ENCODE measurements at places on chromosomes 3 and 15. TPM values are rescaled to one million over a fixed set of nuclear protein-coding genes. Genes with fewer than 3 reads are reported as not detected.

The GALNT15 gene
- total RNA-seq, result 275 TPM

DNA sequence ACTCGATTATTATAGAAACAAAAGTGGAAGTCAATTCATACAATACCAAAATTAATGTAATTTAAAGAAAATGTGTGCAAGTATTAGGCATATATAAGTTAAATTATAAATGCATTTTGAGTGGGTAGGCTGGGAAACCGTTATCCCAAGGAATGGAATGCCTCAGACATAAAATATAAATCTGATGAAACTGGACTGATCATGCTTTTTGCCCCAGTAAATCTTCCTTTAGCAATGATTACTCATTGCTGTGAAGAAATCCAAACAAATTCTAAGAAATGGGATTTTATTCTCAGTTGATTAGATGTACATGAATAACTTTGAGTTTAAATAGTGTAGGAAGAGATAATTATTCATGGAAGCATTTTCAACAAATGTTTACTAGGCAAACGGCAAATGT lies 185.5 kb upstream of the KCNMB2 start:
- DNase-seq, result no peak

DNA sequence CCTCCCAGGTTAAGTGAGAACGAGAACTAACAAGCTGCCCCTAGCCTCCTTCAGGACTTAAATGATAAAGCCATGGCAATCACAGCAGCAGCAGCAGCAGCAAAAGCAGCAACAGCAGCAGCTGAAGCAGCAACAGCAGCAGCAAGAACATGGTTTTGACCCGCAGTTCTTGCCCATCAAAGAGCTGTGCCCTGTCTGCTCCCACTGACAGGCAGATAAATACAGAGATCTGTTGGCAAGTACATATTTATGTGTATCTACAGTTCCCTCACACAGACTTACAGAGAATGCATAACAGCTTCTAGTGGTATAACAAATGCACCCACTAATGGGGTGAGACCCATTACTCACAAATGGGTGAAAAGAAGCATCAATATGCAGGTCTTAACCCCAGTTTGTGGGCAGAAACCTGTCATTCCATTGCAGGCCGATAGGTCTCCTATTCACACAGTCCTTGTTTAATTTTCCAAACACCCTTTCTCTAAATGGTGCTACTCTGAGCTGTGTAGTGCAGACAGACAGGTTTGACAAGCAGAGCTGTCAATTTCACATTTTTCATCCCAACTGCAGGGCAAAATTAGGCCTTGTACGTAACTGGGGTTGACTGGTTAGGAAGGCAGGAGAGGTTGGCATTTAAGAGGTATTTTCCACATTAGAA lies 316.3 kb downstream of the TIGIT start:
- DNase-seq, result no peak

DNA sequence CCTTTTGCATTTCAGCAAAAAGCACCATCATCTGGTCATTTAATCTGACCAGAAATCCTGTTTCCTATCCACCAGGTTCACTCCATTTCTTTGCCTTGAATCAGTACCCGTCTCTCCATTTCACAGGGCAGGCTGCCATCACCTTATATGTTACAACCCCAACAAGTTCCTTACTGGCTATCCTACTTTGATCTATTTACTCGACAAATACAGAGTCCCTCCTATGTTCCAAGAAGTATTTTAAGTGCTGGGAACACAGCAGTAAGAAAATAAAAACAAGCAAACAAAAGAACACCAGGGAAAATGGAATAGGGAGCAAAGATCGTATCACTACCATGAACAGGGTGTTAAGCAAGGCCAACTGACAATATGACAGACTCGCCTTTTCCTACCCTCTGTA lies 295.2 kb upstream of the WNT5A start:
- DNase-seq, result no peak

The ANKRD63 gene
- not detected for total RNA-seq

GRCh38 chr3:13658681-13659080 lies 109.8 kb downstream of the FBLN2 start:
- DNase-seq, result no peak

GRCh38 chr15:81007428-81008064 lies 6.8 kb downstream of the TLNRD1 start:
- no peak for DNase-seq

The FBXL2 gene
- total RNA-seq, result 4.9 TPM

DNA sequence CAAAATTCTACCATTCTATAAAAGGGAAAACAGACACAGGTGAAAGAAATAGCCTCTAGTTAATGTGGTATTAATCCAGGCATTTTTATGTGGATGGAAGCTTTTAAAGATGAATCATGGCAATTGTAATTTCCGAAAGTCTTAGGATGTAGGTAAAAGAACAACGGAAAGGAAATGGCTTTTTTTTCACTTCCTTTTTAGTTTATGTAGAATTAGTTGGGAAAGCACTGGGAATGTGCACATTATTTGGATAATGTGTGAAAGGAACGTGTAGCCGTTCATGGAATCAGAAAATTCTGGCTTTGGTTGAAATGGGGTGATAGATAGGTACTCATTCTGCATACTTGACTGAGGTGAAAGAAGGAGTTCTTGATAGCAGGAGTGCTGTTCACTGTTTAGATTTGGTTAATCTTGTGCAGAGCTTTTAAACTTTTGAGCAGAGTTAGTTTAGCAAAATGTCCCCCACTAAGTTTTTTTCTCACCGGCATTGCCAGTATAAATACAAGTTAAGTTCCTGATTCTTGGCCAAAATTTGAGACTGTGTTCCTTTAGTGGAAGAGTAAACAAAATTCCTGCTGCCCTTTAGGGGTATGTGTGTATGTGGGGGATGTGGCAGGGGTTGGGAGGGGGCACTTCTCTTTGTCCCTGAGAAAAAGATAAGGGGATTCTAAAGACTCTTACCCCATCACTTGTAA lies 20.2 kb upstream of the UTS2B start:
- DNase-seq, result no peak

DNA sequence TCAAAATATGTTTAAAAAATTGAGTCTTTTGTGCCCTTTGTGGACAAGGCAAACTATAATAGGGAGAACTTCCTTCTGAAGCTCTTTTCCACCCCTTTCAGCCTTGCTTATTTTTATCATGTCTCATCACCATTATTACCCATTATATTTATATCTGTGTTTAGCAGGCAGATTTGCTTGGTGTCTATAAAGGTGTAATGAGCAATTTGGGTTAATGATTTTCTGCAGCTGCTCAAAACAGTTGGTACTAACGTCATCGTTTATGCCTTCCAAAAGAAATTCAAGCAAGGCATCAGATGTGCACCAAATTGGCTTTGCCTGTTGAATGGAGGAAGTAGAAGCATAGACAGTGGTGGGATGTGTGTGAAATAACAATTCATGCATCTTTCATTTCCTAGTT lies 483.7 kb upstream of the SGO1 start:
- DNase-seq, result no peak

DNA sequence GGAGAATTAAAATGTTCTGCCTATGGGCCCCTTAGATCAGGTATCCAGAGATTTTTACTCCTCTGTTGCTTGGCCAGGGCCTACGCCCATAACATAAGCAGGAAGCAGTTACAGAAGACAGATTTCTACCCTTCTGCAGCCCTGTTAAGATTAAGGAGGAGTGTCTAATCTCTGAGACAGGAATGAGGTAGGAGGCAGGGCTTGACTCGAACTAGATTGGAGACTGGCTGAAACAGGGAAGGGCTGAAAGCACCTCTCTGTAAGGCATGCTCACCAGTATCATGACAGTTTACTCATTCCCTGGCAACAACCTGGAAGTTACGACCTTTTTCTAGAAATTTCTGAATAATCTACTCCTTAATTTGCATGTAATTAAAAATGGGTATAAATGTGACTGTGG lies 16.7 kb downstream of the PLA2G4D start:
- no peak for DNase-seq

DNA sequence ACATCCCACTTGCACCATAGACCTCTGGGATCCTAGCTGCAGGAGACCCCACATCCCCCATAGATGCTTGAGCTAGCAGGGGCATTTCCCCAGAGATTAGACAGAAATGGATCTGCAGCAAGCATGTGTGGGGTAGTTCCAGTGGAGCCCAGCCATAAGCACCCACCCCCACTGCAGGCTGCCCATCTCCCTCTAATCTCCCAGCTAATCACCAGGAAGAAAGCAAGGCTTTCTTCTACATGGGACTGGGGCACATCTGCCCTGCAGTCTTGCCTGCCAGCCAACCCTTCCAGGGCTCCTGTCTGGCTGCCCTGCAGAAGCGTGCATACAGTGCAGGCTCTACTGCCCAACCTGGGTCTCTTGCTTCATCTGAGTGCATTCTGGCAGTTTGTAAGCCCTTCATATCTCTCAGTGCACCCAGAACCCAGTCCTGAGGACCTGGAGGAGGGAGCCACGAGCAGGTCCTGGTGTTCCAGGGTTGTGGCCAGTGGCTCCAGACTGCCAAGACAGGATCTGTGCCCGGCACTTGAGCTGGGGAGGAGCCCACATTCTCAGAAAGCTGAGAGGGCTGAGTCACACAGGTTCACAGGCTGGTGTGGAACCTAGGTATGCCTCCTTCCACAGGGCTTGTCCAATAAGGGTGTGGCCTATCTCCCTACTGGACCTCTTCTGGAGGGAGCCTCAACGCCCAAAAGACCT lies 49.9 kb upstream of the IGSF11 start:
- peak; percentile 65 for DNase-seq

The GRM2 gene
- total RNA-seq, result 0.22 TPM

The P2RY1 gene
- 4.3 TPM for total RNA-seq

DNA sequence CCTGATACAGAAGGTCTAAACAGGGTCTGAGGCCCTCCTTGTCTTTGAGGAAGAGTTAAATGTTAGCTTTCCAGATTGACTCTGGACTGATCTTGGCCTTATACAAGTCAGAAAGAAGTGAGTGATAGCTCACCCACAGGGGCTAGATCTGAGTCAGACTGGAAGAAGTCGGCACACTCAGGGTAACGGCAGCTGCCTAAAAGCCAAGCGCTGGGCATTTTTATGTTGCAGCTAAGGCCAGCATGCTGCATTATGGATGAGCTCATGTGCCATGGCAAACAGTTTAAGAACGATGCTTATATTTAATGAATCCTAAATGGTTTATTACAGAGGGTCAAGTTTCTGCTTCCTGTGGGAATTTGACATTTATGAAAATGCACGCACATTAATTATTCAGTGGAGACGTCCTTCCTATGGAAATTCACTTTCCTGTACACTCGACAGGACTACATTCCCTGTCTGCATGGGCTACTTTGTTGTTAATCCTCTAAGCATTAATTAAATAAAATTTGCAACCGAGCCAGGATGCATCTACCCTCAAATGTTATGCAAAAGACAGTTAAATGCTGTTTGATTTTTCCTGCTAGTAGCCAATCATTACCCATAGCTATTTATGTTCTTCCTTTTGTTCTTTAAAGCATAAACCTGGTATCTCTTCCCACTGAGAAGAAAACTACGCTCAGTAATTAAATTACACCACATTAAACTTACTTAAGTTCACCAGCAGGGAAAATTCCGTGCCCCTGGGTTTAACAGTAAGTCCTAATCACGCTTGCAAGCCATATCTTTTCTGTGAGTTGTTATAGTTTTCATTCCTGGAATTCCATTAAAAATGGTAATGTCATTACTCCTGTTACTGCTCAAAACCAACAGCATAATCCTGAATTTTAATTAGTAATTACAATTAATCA lies 762.7 kb upstream of the CFAP20DC start:
- no peak for DNase-seq

GRCh38 chr15:88890495-88890894 lies 4.8 kb downstream of the HAPLN3 start:
- DNase-seq, result no peak

The REC114 gene
- total RNA-seq, result not detected

GRCh38 chr15:49323207-49323606 lies 99.8 kb upstream of the FGF7 start:
- DNase-seq, result no peak

DNA sequence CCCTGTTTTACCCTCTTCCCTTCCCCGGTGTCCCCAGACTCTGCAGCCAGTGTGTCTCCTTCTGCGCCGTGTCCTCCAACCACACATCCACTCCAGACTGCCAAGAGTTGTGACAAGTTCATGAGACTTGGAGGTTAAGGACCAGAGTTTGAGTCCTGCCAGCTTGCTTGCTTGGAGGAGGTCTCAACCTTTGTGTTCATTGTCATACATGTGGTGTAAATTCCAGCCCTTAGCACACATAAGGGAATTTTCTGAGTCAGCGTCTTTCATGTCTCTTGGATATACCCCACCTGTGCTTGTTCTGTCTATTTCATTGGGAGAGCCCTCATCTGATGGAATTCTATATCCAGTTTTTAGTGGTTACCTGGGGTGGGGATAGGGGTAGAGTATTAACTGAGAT lies 13.3 kb downstream of the CORO2B start:
- DNase-seq, result no peak

DNA sequence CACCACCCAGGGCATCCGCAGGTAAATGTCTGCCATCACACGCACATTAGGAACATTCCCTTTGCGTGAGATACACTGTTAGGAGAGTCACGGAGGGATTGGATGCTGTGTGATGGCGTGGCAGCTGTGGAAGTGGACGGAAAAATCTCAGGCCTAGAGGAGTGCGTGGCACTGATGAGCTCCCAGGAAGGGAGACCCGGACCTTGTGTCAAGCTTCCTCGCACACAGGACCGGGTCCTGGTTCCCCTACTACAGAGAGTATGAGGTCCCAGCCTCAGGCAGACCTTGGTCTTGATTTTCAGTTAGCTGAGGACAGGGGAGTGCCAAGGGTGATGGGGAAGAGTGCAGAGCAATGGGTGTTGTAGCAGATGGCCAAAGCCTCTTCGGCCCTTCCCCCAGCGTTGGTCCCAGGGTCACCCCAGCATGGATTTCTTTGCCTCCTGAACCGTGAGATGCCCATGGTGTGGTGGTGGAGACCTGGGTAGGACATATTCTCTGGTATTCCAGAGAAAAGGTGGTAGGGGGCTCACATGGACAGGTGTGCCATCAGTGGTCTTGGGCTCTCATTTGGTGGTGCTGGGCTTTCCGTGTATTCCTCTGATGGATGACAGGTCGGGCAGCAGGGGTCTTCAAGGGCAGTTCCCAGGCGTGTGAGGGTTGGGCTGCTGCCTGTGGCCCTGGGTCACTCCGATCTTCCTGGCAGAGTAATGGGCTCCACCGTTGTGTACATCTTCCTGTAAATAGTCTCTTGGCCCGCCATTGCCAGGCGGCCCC lies 105.1 kb downstream of the SNRPN start:
- peak; percentile 47 for DNase-seq

DNA sequence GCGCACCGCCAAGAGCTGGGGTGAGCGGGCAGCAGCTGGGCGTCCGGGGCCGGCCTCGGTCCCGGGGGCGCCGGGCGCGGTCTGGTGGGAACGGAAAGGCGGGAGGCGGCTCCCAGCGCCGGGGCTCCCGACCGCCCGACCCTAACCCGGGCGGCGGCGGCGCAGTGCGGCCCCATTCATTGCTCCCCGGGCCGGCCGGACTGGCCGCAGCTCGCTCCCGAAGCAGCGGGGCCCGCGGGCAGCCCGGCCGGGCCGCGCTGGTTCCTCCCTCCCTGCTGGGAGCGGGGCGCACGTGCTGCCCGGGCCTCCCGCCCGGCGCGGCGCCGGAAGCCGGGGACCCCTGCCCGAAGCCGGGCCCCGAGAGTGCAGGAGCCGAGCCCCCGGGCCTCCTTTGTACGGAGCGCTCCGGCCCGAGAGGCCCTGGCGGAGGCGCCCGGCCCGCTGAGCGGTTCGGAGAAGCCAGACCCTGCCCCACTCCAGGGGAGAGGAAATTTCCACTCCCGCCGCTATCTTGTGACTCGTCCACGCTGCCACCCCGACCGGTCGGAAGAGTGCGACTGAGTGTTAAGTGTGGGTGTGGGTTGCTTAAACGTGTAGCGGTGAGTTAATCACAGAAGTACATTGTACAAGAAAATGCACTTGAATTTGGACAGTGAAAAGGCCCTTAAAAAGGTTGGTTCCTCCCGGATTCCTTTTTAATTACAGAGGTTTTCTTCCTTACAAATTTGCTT lies 613 bp downstream of the ATP1B3 start:
- peak; percentile 90 for DNase-seq

Measured in mesenteric fat pad (tissue), 1 donor.